KG1 (cell line): ENCODE measurements at places on chromosomes 6 and 20.

DNA sequence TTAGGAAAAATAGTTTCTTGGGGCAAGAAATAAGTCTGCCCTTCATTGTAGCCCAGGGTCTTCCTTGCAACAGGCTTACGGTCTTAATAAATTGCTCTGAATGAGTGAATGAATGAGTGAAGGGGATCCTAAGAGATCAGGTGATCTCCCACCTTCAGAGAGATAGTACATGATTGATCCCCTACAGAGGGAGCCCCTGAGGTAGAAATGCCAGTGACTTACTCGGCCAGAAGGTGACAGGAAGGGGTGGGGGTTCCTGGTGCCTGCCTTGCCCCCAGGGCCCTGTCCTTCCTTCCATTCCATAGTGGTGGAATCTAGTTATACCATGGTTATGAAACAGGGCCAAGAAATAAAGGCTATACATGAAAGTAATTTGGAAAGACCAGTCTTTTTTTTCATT, 215.3 kb upstream of the SSTR4 start:
- DNase-seq, result no peak

- no peak for DNase-seq
These were observed 143.0 kb downstream of the TTLL2 start for GRCh38 chr6:167467793-167468431.

GRCh38 chr20:9626357-9626756, 112.0 kb downstream of the LAMP5 start:
- DNase-seq, result no peak

GRCh38 chr20:1813674-1814635, 81.3 kb upstream of the SIRPA start:
- no peak for DNase-seq
